DMS79 treated with DMSO at 0.1 percent for 48 hours (cell line): ENCODE measurements at places on chromosomes 5 and 9.

GRCh38 chr5:107496466-107496865 lies 174.3 kb downstream of the EFNA5 start:
- DNase-seq: no peak

GRCh38 chr9:3682186-3682585 lies 156.4 kb upstream of the RFX3 start:
- DNase-seq: no peak

- no peak for DNase-seq
Observed at GRCh38 chr9:120726484-120726883, 12.2 kb upstream of the MEGF9 start.

DNA sequence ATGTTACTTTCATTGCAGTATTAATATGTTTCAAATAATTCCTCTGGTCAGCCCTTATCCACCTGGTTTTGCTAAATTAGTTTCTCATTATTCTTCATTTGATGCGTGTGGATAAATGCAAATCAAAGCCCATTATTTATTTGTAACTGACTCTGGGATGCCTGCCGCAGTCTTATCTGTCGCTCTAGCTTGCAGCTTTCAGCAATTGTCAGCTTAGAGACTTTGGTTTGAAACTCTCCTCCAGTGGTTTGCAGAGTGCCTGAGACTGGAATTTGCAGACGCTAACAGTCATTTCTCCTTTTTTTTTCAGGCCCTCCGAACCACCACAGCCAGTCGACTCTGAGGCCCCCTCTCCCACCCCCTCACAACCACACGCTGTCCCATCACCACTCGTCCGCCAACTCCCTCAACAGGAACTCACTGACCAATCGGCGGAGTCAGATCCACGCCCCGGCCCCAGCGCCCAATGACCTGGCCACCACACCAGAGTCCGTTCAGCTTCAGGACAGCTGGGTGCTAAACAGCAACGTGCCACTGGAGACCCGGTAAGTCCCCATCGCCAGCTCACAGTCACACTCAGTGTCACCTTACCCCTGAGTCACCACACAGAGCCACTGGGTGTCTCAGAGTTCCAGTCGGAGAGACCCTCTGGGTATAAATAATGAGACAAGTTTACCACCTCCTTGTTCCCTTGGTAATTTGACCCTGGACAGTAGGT lies 339.0 kb upstream of the WWC1 start:
- DNase-seq: no peak

DNA sequence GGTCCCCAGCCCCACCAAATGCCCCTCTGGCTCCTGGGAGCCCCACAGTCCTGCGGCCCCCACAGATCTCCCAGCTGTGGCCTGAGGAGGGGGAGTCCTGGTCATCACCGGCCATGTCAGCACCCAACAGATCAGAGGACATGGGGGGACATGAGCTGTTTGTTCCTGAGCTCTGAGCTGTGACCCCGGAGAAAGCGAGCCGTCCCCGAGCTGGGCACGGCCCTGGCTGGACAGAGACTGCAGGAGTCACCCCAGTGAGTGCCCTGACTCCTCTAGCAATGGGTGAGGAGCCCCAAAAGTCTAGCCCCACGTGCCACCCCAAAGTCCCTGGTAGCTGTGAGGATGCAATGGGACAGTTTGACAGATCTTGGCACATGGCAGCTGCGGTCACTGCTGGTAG lies 25.7 kb downstream of the CCDC187 start:
- no peak for DNase-seq

DNA sequence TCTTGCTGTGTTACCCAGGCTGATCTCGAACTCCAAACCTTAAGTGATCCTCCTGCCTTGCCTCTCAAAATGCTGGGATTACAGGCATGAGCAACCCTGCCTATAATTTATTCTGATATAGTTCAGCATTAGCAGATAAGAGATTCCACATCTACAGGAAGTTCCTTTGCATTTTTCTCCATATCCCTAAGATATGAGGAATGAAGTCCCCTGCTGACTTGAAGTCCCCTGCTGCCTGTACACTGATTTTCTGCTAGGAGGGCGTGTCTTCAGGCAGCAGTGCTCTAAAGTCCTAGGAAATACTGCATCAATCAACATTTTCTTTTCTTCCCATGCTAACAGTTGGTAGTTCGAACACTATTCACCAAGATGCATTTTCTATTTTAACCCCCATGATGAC lies 105.8 kb downstream of the ARHGAP26 start:
- DNase-seq: no peak

GRCh38 chr5:30524428-30524827 lies 669.1 kb upstream of the CDH6 start:
- DNase-seq: no peak

- DNase-seq: no peak
Observed at GRCh38 chr5:76546497-76547102, 76.6 kb downstream of the F2RL2 start.

- peak; percentile 2 for DNase-seq
Observed at GRCh38 chr5:55691265-55692105, 20.6 kb downstream of the SLC38A9 start.
